Stimulated activated CD4-positive, alpha-beta T cell treated with anti-CD3 and anti-CD28 coated beads, Interleukin-1b, Interleukin-23, amount 100 ng/mL, for 1 hour (primary cell): ENCODE measurements at places on chromosomes 7 and 10.

DNA sequence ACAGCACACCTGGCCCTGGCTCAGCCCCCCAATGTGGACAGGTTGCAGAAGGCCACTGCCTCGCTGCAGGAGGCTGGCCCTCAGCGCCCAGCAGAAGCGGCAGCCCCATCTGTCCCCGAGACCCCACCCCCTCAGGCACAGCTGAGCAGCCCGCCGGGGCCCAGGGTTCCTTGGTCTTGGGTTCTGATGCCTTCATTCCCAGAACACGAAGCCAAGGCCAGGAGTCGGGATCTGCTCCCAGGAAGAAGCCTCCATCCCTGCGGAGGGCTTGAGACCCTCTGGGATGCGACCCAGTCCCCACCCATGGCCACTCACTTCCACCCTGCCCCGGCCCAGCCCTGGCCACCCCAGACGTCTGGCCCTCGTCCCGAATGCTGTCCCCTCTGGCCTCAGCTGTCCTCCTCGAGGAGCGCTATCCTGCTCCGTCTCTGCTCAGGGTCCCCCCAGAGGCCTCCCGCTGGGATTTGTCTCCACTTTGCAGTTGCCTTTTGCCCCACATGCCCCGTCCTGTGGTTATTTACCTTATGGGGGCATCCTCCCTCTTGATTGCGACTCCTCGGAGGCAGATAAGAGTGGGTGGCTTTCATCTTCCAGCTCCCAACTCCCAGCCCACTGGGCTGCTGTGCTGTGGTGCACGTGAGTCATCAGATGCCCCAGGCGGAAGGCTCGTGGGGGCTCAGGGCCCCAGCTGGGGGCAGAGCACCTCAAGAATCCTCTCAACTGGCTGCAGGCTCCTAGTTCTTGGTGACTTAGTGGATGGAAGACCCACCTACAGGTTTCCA, 97.5 kb downstream of the MKI67 start:
- no peak for DNase-seq

DNA sequence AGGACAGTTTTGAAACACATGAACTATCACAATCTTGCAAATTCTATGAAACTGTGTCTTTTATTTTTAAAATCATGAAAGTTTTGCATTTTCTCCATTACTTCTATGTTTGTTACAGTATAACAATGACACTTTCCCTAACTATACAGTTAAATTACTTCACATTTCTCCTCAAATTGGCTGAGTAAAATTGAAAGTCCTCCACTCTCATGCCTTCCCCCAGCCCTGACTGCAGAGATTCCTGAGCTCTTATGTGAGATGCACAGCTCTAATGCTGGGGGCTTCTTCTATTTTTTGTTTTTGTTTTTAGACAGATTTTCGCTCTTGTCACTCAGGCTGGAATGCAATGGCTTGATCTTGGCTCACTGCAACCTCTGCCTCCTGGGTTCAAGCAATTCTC, 22.7 kb upstream of the MAP3K8 start:
- DNase-seq: no peak

DNA sequence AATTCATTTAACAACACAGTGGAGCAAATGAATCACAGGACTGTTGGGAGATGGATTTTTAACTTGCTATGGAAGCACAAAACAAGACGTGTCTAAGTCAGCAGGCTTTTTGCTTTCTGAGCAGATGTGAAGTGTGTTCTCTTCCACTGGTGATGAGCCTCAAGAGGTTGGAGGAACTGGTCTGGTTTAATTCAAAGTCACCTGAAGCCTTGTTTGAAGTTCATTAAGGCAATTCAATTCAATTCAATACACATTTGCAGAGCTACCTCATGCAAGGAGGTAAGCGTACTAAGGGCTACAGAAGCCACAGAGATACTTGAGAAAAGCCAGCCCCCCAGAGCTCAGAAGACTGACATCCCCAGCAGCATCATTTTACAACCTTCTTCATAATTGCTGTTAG, 68.4 kb upstream of the PALS2 start:
- no peak for DNase-seq

DNA sequence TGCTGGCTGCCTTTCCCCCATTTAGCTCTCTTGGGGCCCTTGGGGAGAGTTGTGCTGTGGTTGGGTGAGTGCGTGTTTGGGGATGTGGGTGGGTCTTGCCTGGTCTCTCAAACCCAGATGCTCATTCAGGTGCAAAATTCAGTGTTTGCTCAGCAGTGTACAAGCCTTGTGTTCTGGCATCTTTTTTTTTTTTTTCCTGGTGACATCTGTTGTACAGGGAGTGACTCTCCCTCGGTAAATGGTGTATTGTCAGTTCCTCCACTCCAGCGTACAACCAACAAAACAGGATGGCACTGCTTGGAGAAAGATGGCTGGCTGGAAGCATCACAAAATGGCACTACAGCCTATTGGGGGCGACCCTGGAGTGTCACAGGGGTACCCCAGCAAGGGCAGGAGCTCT, 75.5 kb downstream of the LRMDA start:
- no peak for DNase-seq

DNA sequence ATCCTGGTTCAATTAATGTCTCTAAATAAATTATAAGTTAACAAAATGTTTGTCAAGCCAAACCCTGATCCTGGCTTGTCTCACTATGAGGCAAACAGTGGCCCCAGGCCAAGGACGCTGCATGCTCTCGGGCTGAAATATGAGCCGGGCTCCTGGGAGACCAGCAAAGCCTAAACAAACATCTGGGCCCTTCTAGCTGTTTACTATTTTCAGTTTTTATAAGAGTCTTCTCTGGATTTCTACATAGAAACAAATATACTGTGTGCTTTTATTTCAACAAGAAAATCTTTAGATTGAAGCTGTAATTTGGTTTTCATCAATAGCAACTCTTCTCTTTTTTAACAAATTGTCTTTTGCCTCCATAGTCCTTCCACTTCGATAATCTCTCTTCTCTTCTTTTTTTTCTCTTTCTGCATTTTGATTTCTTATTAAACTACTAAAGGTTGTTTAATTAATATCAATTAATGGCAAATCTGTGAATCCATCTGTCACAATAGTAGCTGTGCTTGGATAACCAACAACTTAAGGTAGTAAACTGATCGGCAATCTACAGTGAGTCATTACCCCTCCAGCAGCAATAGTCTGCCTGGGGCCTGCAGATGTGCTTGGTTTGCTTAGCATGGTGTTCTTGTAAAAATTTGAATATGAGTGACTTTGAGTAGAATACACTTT, 83.3 kb upstream of the DNAJC1 start:
- no peak for DNase-seq

DNA sequence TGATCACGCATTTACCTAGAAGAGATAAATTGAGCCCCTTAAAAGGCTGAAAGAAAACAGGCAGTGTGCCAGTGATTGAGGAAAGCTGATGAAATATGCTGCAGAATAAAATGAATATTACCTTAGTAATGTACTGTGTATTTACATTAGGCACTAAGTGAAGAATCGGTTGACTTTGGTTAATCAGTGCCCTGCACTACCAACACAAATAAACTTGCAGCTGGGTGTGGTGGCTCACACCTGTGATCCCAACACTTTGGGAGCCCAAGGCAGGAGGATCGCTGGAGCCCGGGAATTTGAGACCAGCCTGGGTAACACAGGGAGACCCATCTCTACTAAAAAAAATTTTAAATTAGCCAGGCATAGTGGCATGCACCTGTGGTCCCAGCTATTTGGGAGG, 148.3 kb upstream of the TCF7L2 start:
- no peak for DNase-seq
